ENCODE measurements at places on chromosomes 6 and 20.

- DNase-seq, result no peak
- H3K27me3 ChIP-seq, result peaks cover 100% of the 10 kb centered on the region
- no peak overlapping the region for H3K4me3 ChIP-seq
- H3K4me1 ChIP-seq, result peaks cover 13% of the 10 kb centered on the region
These were observed 6.3 kb upstream of the FOXA2 start for GRCh38 chr20:22590662-22591061.

GRCh38 chr6:87702589-87702945, 534 bp upstream of the AKIRIN2 start:
- peaks cover 15% of the 10 kb centered on the region for H3K4me1 ChIP-seq
- peak overlapping the region; percentile 97 for H3K27ac ChIP-seq
- H3K4me3 ChIP-seq, result peak overlapping the region; percentile 93
- H3K27me3 ChIP-seq, result no peaks in the 10 kb centered on the region
- H3K36me3 ChIP-seq, result no peaks in the 10 kb centered on the region
- peak; percentile 84 for DNase-seq

- DNase-seq, result no peak
- no peak overlapping the region for H3K27ac ChIP-seq
- H3K27me3 ChIP-seq, result no peaks in the 10 kb centered on the region
- H3K4me1 ChIP-seq, result no peaks in the 10 kb centered on the region
- H3K36me3 ChIP-seq, result no peaks in the 10 kb centered on the region
These were observed 68.7 kb downstream of the FILIP1 start for GRCh38 chr6:75424618-75425548.

DNA sequence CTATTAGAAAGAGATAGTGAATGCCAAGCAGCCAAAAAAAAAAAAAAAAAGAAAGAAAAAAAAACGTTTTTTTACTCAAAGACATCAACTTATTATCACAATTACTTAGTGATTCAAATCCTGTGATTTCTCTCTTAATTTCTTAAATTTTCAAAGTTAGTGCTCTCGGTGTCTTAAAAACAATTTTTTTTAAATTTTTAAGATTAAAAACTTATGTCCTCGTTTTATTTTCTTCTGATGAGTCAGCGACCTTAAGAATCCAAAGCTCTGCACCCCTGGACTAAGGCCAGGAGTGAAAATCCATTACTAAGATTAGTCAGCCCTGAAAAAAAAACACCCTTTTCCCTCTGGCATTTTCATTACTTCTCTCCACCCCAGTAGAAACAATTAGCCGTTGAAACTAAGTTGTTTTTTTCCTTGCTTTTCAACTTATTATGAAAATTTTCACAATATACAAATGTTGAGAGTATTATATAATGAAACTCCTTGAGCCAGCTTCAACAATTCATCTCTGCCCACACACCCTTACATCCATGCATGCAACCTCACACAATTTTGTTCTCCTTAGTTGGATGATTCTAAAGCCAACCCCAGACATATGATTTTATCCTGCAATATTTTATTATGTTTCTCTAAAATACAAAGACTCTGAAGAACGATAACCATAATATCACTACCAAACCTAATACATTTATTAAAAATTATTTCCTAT, 85.6 kb upstream of the CARMIL1 start:
- no peak for DNase-seq
- H3K27me3 ChIP-seq, result no peaks in the 10 kb centered on the region
- H3K4me1 ChIP-seq, result no peaks in the 10 kb centered on the region
- H3K4me3 ChIP-seq, result no peak overlapping the region
- no peaks in the 10 kb centered on the region for H3K36me3 ChIP-seq

- DNase-seq, result no peak
- no peaks in the 10 kb centered on the region for H3K27me3 ChIP-seq
- no peak overlapping the region for H3K4me3 ChIP-seq
These were observed 300.9 kb upstream of the PRDM1 start for GRCh38 chr6:105785066-105785811.

Measured in neural progenitor cell (in vitro differentiated cells).